ENCODE measurements at places on chromosomes 5 and 9.
A peak's percentile ranks its signal among the peaks of the same experiment; 100 is the strongest.

DNA sequence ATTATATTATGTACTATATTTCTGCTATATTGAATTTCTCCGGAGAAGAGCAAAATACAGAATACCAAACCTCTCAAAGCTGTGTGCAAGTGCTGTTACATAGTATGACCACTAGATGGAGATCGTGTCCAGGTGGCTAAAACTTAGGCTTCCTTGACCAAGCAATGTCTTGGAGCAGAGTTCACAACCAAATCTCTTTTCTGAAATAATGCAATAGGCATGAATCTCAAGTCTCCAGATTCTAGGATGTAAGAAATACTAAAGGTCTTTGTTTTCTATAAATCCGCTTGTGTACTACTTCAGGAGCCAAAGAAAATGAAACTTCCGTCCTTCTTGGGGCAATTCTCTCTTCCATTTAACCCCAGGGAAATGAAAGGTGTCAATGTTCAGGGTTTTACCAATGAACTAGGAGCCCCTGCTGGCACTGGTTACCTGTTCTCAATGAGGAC, 181.5 kb upstream of the RAI14 start:
- peak; percentile 63 for DNase-seq

- no peak for DNase-seq
Observed at GRCh38 chr5:131521252-131521651, 113.8 kb downstream of the RAPGEF6 start.

- no peak for DNase-seq
Observed at GRCh38 chr9:78765861-78766260, 468.9 kb downstream of the PSAT1 start.

- DNase-seq = no peak
Observed at GRCh38 chr9:133142684-133143622, 20.8 kb downstream of the GBGT1 start.

GRCh38 chr9:109014608-109015280, 1.4 kb upstream of the CTNNAL1 start:
- peak; percentile 10 for DNase-seq

GRCh38 chr5:172285226-172286143, 1.9 kb upstream of the UBTD2 start:
- no peak for DNase-seq

- peak; percentile 20 for DNase-seq
Observed at GRCh38 chr5:142737179-142737578, 33.0 kb upstream of the ARHGAP26 start.

Data from NAMALWA (cell line).